Urinary bladder (tissue), 4 donors: ENCODE measurements at places on chromosomes 16 and 17. TPM values are rescaled to one million over a fixed set of nuclear protein-coding genes. Genes with fewer than 3 reads are reported as not detected.

GRCh38 chr16:87125206-87126155, 191.7 kb downstream of the C16orf95 start:
- DNase-seq: no peak

DNA sequence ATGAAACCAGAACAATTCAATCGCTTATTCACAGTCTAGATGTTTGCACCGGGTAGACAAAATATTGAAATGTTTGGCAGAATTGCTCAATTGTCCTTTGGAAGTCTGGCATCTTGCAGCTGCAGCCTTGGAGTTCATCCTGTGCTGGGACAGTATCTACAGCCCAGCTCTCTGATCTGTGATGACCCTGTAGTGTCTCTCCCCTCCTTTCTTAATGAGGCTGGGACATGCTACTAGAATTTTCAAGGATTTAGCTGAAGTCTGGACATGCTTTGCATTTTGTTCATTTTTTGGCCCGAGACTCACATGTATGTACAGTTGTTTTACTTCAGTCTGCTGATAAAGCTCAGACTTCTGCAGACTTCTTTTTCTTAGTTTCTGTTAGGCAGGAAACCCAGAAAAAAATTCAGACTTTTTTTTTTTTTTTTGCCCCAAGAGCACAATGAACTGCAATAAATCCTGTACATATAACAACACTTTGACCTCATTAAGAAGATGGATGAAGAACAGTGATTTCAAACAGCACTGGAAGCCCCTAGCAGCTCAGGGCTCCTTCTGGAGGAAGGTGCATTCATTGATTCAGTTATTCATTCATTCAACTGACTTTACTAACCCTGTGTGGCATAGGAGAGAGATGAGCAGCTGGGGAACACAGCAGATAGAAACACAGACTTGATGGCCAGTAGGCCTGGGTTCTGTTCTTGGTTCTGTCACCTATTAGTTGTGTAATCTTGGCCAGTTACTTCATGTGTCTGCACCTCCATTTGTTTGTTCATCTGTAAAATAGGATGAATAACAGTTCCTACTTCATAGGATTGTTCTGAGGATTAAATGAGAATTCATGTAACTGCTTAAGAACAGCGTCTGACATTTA, 210.0 kb downstream of the MAP2K4 start:
- DNase-seq: no peak

- DNase-seq: no peak
These were observed 34.3 kb downstream of the CPSF4L start for GRCh38 chr17:73227379-73227778.

DNA sequence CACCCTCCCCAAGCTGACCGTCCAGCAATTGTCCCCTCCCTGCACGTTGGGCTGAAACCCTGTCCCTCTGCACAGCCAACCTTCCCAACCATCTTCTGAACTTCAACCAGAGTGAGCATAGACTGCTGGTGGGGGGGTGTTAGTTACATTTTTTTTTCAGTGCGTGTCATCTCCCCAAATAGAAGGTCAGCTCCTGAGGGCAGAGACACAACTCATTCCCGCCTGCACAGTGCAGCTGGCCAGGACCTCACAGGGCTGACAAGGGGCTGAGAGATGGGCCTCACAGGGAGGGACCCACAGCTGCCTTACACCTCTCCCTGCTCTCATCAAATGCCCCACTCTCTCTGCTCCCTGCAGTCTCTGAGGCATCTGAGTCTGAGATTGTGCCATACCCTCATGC, 8.4 kb downstream of the SRL start:
- DNase-seq: no peak

DNA sequence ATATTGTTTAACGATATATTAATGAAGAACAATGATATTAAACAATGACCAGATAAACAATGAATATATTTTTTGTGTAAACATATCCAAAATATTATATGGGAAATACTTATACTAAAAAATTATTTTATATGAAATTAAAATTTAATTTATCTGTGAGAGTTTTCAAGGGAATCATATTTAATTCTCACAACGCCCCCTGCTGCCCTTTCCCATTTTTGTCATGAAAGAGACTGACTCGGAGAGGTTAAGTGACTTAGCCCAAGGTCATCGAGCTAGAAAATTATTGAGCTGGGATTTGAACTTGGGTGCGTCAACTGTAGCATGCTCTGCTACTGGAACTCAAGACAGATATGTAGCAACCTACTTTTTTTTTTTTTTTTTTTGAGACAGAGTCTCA, 7.2 kb upstream of the MYCBPAP start:
- no peak for DNase-seq

- DNase-seq: no peak
These were observed 445.7 kb downstream of the UTP18 start for GRCh38 chr17:51706093-51706492.

DNA sequence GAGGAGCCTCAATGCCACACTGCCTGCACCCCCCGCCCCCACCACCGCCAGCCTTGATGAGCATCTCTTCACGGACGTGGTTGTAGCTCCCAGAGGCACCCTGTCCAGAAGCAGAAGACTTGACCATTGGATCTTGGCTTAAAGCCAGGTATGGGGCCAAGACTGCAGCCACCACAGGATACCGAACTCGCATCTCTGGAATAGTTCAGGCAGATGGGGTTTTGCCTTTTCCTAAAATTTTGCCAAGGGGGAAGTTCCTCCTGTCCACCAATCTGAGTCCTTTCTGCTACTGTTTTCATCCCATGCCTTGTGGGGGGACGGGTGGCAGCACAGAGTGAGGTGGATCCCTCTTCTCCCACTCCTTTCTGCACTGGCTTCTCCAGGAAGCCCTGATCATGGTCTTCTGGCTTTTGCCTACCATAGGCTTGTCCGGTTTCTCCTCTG, 939 bp downstream of the CORO6 start:
- no peak for DNase-seq

DNA sequence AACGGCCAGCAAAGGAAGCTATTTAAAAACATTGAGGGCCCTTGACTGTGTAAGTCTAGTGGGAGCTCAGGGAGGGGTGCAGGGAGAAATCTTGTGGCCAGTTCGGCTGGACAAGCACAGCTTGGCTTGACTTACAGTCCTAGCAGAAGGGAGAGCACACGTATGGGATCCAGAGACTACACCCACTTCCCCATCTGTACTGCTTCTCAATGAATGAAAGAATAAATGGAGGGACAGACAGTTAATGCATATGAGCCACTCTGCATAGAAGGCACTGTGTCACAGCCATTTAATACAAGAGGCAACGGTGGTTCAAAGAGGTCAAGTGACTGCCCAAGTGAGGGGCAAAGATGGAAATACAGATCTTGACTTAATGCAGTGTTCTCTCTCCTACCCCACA, 15.5 kb downstream of the GTF3C1 start:
- DNase-seq: no peak

DNA sequence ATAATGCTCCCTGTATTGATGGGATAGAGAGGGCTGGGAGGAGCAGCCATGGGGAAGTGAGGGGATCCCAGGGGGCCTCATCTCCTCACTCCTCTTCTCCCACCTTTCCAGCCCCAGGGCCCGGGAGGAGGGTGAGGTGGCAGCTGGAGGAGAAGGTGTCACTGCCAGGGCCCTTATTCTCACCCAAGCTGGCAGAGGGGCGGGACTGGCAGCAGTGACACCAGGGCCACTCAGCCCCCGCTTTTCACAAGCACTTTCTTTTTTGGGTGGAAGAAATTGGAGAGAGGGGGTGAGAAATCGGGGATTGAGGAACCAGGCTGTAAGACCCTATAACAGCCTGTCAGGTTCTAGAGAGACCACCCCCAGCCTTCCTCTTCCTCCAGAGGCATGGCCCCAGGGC, 2.4 kb upstream of the TBX21 start:
- no peak for DNase-seq

GRCh38 chr16:440627-441026, 15.2 kb downstream of the RAB11FIP3 start:
- DNase-seq: no peak

DNA sequence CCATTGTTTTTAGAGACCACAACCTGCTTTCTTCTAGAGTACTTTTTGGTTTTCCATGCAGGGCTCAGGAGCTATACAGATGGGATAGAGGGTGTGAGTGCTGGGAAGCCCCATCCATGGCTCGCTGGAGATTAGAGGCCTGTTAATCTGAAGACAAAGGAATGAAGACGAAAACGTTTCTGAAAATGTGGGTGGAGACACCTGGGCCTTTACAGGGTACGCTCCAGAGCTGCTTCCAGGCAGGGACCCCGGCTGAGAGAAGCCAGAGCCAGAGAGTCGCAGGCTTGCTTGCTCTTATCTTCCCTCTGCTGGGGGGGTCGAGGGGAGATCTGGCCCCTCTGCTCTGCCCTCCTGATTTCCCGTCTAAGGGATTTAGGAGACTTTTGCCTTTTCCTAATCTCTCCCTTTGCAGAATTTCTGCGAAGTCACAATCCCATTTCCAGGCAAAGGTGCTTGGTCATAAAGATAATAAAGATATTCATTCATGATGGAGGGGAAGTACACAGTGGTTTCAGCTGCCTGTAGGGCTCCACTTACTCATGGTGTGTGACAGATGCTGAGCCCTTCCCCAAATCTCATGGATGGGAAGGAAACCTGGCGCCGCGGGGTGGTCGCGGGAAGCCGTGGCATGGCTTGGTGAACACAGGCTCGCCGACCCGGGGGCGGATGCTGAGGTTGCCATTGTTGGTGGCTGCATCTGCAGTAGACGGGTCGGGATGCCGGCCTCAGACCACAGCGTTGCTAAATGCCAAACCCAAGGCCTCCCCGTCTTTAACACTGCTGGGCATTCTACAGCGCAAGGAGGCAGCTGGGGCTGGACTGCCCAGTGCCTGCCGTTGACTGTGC, 4.8 kb upstream of the SOCS3 start:
- no peak for DNase-seq

DNA sequence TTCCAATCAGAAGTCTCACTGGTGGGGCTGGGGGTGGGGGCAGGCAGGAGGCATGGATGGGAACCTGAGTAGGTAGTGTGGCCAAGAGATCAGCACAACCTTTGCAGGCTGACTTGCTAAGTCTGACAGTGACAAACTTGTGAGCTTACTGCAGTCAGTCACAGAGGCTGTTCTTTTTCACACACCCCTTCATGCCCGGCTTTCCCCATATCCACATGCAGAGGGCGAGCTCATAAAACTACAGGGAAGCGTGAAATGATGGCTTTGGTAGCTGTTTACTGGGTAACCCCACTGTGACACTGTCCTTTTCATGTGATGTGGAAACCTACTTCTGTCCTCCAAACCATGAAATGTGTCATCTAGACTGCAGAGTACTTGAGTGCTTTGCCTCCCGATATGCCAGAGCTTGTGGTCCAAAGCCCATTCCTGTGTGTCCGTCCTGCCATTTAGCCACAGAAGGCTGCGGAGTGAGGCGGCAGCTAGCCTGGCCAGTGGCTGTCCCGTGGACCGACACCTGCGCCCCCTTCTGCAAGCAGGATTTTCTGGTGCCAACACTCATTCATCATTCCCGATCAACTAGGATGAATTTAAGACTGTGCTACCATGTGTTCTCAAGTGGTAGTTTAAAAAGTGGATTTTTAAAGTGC, 9.8 kb downstream of the GEMIN4 start:
- DNase-seq: no peak

GRCh38 chr16:59192551-59193199, 458.6 kb upstream of the GOT2 start:
- DNase-seq: no peak

DNA sequence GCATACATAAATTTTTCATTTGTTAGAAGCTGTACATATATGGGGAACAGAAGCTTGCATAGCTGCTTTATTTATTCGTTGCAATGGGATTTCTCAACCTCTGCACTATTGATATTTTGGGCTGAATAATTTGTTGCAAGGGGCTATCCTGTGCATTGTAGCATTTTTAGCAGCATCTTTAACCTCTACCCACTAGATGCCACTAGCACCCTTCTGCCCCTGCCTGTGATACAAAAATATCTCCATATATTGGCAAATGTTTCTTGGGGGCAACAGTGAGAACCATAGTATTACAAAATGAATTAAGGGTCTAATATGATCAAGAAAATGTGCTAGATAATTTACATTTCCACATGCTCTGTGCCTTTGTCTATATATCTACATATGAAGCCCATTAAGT, 1401.0 kb downstream of the CDH11 start:
- DNase-seq: no peak

DNA sequence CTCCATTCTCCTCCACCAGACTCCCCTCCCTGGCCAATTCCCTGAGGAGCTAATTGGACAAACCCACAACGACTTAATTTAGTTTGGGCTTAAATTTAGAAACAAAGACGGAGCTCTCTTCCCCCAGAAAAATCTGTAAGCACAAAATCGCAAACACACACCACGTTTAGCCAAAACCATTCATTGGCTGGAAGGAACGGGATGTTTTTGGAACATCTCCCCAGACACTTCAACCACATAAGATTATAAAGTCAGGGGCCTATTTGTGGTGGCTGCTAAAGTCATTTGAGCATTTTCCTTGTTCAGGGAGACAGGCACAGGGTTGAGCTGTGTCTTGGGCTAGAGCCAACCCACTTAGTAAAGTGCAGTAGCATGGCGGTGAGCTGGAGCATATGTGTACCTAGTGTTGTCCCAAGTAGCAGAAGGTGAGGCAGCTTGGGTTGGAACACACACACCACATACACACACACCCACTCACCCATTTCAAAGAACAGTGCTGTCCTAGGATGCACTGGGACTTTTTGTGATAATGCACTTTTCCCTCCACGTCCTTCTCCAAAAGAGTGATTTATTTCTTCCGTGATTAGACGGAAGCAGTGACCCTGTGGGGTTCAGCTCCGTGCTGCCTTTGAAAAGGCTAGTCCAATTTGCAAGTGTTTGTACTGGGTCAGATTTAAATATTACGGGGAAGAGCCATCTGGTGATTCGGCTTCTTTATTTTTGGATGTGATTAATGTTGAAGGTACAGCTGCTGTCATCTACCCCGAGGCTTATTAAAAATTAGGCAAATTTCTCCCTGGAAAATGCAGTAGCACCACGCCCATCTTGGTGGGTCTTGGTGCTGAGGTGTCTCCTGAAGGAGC, 32.2 kb downstream of the ELAC2 start:
- DNase-seq: no peak

DNA sequence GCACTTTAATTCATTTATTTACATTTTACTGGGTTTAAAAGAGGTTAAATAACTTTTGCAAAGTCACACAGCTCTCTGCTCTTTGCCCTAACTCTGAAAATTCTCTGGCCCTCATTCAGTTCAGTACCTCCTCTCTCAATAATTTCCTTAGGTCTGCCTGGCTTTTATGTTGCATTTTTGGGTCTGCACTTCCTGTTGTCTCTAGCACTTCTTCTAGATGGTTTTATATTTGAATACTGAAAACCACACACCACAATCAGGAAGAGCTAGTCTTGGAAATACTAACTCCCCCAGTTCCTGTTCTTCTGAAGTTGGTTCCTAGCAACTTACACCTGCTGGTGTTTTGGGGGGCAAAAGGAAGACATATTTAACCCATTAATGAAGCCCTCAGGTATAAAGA, 577.9 kb downstream of the HS3ST4 start:
- no peak for DNase-seq

GRCh38 chr17:6994118-6994598, 1.7 kb upstream of the ALOX12 start:
- no peak for DNase-seq

Gene KRT40
- not detected for polyA plus RNA-seq

Gene SPHK1
- 12.6 TPM for polyA plus RNA-seq

Gene ACTG1
- polyA plus RNA-seq: 2,840 TPM

Gene EME1
- polyA plus RNA-seq: 0.29 TPM

Gene CFAP97D1
- polyA plus RNA-seq: 0.05 TPM

Gene TP53TG3D
- polyA plus RNA-seq: 0.25 TPM

Gene ATP1B2
- 6.4 TPM for polyA plus RNA-seq

Gene ASPSCR1
- 28.6 TPM for polyA plus RNA-seq

Gene C16orf92
- polyA plus RNA-seq: not detected

Gene NRN1L
- 1.9 TPM for polyA plus RNA-seq
